Heart right ventricle (tissue), 16 donors: ENCODE measurements at places on chromosomes 4 and X. TPM values are rescaled to one million over a fixed set of nuclear protein-coding genes. Genes with fewer than 3 reads are reported as not detected.
A peak's percentile ranks its signal among the peaks of the same experiment; 100 is the strongest.

DNA sequence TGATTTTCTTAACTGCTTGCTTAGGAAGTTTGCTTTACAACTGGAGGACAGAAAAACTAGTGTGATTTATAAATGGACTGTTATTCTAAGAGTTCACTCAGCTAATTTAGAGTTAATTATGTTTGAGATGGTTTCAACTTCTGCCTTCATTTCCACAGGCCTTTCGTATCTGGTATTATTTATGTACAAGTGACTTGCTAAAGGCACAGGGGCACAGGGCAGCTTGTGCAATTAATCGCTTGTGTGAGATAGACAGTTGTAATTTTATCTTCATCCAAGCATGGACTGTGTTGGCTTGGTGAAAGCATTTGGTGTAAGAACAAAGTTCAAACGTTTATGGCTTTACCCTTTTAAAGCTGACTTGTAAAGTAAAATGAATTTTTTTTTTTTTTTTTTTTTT lies 38.3 kb downstream of the GPAT3 start:
- no peak for DNase-seq

GRCh38 chr4:168900080-168900479 lies 110.0 kb downstream of the CBR4 start:
- peak; percentile 39 for DNase-seq

GRCh38 chr4:99800332-99801004 lies 16.2 kb upstream of the DAPP1 start:
- DNase-seq, result peak; percentile 17

- DNase-seq, result no peak
Observed at GRCh38 chr4:102469806-102470205, 31.4 kb upstream of the NFKB1 start.

DNA sequence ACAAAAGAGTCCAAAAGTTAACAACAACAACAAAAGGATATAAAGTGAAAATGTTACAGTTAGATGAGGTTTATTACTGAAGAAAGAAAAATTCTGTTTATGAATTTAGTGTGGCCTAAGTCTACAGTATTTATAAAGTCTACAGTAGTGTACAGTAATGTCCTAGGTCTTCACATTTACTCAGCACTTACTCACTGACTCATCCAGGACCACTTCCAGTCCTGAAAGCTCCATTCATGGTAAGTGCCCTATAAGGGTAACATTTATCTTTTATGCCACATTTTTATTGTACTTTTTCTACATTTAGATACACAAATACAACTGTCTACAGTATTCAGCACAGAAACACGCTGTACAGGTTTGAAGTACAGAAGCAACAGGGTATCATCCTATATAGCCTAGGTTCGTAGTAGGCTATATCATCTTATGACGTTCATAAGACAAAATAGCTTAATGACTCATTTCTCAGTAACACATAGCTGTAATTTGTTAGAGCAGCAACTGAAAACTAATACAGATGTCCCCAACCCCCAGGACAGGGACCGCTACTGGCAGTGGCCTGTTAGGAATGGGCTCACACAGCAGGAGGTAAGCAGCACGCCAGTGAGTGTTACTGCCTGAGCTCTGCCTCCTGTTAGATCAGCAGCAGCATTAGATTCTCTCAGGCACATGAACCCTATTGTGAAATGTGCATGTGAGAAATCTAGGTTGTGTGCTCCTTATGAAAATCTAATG lies 61.3 kb downstream of the CENPC start:
- no peak for DNase-seq

DNA sequence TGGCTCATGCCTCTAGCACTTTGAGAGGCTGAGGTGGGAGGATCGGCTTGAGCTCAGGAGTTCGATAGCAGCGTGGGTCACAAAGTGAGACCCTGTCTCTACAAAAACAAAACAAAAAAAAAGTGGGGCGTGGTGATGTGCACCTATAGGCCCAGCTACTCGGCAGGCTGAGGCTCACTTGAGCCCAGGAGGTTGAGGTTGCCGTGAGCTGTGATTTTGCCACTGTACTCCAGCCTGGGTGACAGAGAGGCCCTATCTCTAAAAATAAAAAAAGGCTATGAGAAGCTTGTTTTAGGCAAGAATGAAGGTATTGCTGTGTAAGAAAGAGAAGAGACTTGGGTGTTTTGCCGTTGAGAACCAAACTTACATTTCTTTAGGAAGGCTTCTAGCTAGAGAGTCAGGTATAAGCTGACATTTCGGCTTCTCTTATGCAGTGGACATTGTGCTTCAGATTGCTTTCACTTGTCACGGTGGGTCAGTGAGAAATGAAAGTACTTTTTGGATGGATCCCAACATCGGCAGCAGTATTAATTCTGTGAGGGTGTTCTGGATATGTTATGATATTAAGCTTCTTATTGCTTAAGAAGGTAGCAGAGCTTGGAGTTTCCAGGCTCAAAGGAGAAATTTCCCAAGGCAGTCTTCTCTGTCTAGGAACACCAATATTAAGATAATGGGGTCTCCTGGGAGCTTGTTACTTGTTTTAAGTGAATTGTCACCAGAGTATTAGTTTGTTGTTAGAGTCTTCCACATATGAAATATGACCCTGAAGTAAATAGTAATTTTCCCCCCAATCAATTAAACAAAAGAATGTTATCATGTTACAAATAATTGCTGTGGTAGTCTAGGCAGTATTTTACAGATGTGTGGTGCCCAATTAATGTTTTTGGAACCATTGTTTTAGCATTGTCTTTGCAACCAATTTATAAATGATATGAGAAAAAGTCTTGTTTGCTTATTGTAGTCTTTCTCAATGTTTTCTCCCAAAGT lies 17.6 kb downstream of the TMEM131L start:
- DNase-seq, result peak; percentile 19

GRCh38 chr4:166527500-166527899 lies 654.5 kb downstream of the TLL1 start:
- DNase-seq, result no peak

- no peak for DNase-seq
Observed at GRCh38 chr4:17933126-17933525, 88.4 kb downstream of the LCORL start.

- DNase-seq, result no peak
Observed at GRCh38 chrX:25646156-25646555, 492.0 kb upstream of the MAGEB18 start.

GRCh38 chr4:139764686-139765310 lies 99.2 kb downstream of the MGST2 start:
- peak; percentile 27 for DNase-seq

Gene GPRIN3
- total RNA-seq, result 9.7 TPM

Gene STBD1
- total RNA-seq, result 20.5 TPM

Gene LRIT3
- total RNA-seq, result not detected

Gene FAM9C
- total RNA-seq, result 0.28 TPM

Gene CXCL11
- total RNA-seq, result not detected

Gene HMX1
- total RNA-seq, result not detected
